ENCODE measurements at places on chromosomes 3 and 15.

GRCh38 chr3:146581951-146582467 is 23.1 kb downstream of the PLSCR5 start:
- DNase-seq = no peak

- DNase-seq = no peak
Observed at GRCh38 chr3:126314790-126315658, 42.2 kb downstream of the KLF15 start.

- no peak for DNase-seq
Observed at GRCh38 chr3:84442533-84442932, 516.3 kb upstream of the CADM2 start.

DNA sequence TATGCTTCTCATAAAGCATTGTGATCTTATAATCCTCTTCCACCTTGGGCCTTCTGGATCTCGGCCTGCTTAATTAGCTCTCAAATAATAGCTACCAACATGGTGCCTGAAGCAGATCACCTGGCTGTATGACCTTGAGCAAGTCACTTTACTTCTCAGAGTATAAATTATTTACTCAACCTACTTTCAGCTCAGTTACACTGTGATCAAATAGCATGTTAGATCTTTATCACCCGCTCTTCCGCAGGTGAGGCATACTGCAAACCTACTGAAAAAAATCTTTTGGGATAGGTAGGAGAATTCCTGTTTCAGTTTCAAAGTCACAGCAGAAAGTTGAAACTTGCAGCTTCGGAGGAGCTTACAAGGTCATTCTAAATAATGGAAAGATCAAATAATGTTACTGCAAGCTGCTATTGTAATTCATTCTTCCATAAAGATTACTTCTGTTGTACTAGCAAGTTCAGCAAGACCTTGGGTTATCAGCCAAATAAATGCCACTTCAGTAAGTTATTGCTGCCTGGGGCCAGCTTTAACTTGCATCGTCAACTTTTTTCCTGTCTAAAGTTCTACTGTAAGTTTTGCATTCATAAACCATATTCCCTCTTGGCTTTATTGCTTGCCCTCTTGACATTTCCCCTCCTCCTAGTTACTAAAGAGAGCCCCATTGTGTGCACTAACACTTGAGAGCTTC is 268.4 kb upstream of the ATP11B start:
- DNase-seq = no peak

GRCh38 chr3:167729591-167729990 is 5.1 kb downstream of the PDCD10 start:
- no peak for DNase-seq

DNA sequence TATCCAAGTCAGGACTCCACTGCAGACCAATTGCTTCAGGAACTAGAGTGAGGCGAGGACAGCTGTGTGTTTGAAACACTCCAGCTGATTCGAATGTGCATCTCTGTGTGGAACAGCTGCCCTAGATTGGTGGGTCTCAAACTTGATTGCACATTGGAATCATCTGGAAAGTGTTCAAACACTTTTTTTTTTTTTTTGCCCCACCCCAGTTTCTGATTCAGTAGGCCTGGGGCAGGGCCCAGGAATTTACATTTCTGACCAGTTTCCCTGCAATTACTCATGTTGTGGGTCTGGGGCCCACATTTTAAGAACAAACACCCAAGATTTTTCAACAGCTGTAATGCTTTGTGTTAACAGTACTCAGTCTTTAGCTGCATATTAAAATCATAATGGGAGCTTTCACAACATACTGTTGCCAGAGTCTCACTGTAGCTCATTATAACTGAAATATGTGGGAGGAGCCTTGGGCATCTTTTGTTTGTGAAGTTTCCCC is 156.6 kb downstream of the NR1D2 start:
- no peak for DNase-seq

DNA sequence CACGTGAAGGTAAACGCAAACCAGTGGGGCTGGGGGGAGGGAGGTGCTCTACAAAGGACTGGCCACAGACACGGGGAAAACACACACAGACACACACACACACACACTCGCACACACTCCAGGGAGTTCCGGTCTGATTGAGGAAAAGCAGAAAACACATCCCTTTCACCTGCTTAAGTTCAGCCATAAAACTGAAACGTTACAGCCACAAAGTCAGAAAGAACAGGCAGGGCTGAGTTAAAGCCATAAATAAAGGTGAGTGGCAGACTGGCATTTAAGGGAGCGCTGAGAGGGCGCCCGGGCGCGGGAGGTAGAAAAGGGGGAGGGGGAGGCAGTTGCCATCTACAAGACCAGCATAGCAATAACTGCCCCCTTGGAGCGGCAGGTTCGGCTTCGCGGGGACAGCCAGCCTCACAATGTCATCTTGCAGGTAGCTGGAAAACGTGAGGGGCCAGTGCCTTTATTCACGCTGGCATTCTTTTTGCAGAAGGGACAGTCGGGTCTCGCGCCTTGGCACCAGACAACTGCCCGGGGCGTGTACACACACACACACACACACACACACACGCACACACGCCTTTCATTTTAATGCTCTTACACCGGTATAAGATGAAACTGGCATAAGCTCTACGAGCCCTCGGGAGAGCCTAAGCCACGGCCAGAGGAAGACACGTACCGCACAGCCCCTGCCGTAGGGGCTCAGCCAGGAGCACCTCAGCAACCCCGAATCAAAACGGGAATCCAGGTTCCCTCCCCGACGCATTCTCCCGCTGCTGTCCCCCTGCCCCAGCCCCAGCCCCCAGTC is 866 bp downstream of the TNIK start:
- no peak for DNase-seq

- peak; percentile 67 for DNase-seq
Observed at GRCh38 chr3:42179110-42179725, 86.8 kb downstream of the CCK start.

- no peak for DNase-seq
Observed at GRCh38 chr15:48052946-48053345, 67.8 kb upstream of the SLC24A5 start.

DNA sequence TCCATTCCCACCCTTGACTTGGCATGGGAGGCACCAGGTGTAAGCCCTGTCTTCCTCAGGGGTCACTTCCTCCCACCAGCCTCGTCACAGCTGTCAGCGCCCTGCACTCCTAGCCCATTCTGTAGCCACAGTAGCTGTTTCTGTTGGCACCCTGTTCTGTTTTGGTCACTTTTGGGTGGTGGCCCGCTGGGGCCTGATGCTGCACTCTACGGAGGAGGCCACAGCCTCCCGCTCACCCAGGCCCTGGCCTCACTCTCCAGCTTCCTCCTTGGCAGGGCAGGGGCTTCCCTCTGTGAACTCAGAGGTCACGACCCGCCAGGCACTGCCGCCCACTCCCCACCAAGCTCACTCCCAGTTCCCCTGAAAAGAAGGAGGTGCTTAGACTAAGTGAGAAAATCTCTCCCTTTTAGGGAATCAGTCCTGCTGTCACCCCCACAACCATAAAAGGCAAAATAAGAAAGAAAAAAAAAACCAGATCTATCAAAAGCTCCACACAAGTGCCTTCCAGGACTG is 68.4 kb downstream of the MGLL start:
- DNase-seq = no peak

DNA sequence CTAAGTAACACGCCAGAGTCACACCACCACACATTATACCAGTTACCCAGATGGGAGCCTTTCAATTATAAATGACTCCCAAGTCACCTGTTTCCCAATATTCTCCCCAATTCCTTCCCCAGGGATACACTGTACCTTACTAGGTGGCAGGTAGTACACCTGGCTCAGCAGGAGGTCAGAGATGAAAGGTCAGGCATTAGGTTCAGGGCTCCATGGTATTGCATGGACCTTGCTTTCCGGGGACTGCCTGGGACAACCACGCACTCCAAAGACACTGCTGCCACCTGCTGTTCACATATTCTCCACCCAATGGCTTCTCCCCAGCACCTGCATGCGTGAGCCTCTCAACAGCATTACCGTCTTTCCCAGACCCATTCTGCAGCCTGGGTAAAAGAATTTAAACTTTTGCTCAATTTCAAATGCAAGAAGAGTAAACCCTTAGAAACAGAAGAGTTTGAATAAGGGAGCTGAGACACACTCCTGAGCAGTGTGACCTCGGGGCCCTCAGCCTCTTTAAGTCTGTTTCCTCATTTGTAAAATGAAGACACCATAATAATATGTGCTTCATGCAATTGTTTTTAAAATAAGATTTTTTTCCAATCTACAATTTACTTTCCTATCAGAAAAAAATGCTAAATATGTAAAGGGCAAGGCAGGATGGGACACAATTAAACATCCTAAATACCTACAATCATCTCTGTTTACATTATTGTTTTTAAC is 28.0 kb upstream of the LACTB start:
- no peak for DNase-seq

- DNase-seq = no peak
Observed at GRCh38 chr3:43496740-43497375, 125.0 kb downstream of the ANO10 start.

DNA sequence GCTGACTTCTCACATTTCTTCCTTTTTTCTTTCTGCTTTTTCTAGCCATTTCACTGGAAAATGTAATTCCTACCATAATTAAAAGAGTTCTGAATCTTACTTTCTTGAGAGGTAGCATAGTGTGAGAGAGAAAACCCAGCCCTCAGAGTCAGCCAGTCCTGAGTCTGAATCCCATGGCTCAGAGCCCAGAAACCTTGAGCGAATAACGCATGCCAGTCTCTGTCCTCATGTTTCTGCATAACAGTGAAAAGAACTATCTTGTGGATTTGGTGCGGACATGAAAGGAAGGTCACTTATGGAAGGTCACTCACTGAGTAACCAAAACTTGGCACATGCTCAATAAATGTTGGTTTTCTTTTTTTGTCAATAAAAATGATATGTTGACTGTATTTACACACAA is 29.3 kb upstream of the SLCO3A1 start:
- DNase-seq = no peak

DNA sequence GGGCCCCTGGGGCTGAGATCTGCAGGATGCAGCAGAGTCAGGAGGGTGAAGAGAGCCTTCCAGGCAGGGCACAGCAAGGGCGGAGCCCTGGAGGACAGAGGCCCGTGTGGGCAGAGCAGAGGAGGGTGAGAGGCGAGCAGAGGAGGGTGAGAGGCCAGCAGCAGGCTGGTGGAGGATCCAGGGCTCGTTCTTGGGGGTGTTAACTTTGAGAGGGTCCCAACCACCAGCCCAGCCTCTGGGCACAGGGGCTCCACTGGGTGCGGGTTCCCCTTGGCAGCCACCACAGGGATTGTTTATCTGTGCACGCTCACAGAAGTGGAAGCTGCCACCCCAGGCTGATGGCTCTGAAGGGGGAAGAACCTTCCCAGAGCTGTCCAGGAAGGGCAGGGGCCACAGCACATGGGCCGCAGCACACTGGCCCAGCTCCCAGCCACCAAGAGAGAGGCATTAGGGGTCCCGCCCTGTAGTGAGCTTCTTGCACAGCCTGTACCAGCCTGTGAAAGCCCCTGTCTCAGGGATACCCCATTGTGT is 9.3 kb upstream of the PLXND1 start:
- no peak for DNase-seq

- no peak for DNase-seq
Observed at GRCh38 chr3:99562990-99563607, 75.3 kb upstream of the COL8A1 start.

- no peak for DNase-seq
Observed at GRCh38 chr3:107598926-107599771, 76.4 kb downstream of the BBX start.

DNA sequence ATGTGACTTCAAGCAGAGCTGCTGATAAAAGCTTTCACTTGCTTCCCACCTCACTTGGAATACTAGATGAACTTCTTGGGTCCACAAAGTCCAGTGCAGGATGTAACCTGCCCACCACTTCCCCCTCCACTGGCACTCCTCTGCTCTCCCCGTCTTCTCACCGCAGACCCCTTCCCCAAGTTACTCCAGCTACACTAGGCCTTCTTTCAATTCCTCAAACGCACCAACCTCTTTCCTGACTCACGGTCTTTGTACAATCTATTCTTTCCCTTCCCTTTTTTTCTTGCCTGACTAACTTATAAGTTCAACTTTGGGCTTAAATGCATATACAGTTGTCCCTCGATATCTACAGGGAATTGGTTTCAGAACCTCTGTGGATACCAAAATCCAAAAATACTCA is 5.2 kb upstream of the ATP13A3 start:
- DNase-seq = no peak

- DNase-seq = no peak
Observed at GRCh38 chr3:102301155-102301880, 133.5 kb upstream of the ZPLD1 start.

GRCh38 chr3:73868688-73869315 is 244.1 kb upstream of the PDZRN3 start:
- peak; percentile 3 for DNase-seq

GRCh38 chr3:98982351-98982750 is 80.9 kb upstream of the DCBLD2 start:
- no peak for DNase-seq

- DNase-seq = no peak
Observed at GRCh38 chr3:177683586-177683985, 486.3 kb upstream of the TBL1XR1 start.

DNA sequence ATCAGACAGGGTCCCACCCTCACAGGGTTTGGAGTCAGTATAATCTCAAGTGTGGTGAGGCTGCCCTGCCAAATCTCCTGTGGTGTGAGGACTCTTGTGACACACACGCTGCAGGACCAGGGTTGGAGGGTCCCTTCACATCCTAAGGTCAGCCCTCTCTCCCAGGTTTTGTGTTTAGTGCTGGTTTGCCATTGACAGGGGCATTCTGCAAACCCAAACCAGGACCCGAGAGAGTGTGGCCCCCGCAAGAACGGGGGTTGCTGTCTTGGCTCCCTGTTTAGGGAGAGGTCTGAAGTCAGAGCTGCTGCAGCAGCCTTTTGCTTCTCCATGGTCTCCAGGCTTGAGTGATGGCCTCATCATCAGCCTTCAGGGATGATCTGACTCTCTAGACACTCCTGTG is 14.7 kb downstream of the FAM107A start:
- no peak for DNase-seq

DNA sequence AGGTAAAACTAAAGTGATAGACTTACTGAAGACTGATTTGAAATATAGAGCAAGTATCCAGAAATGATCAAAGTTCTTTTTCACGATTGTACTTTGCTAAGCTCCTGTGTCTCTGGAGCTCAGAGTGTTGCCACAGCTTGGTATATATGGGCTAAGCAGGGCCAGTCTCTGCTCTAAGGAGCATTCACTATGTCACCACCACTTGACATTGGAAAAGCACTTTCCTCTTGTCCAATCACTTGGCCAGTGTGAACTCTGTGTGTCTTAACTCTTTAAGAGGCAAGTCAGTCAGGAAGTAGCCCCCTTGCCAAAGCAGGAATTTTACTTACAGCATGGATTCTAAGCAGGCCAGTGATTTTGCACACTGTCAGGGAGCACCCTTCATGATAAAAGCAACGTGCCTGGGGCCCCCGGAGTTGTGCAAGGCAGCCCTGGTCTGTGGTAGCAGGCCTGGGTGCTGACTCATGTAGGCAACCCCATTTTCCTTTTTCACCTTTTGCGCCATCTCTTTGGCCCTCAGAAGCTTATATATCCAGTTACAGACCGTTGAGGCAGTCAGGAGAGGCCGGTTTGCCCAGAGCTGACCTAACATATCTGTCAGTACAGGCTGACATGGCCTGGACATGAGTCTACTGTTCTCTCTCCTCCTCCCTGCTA is 73.0 kb downstream of the HCN4 start:
- no peak for DNase-seq

GRCh38 chr3:183576487-183577107 is 21.1 kb upstream of the KLHL6 start:
- no peak for DNase-seq

- DNase-seq = no peak
Observed at GRCh38 chr3:81490541-81491288, 270.7 kb downstream of the GBE1 start.

All from AG04449 (cell line).